ENCODE measurements at places on chromosomes 3 and 15.

GRCh38 chr3:108234387-108234957 lies 12.2 kb upstream of the IFT57 start:
- DNase-seq, result no peak

DNA sequence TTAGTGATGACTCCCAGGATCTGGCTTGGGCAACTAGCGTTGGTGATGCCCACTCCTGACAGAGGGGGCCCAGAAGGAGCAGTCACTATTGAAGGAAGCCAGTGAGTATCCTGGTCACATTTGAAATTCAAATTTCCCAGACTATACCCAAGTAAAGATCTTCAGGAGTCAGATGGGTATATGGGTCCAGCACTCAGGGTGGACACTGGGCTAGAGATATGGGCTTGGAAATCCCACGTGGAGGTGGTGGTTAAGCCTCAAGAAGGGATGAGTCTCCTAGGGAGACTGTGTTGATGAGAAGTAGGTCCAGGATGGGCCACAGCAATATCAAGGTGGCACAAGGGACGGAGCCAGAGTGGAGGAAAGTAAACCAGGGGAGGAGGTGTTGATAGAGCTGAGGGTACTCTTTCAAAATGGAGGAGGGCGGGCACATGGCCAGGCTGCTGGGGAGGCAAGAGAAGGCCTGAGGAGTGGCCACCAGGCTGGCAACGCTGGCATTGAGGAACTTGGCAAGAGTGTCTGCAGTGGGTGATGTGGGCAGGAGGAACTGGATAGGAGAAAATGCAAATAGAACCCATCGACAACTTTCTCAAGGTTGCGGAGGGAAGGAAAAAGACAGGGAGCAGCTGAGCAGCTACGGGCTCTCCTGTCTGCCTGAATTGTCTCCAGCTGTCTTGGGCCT lies 3.7 kb upstream of the SLCO2A1 start:
- DNase-seq, result no peak

DNA sequence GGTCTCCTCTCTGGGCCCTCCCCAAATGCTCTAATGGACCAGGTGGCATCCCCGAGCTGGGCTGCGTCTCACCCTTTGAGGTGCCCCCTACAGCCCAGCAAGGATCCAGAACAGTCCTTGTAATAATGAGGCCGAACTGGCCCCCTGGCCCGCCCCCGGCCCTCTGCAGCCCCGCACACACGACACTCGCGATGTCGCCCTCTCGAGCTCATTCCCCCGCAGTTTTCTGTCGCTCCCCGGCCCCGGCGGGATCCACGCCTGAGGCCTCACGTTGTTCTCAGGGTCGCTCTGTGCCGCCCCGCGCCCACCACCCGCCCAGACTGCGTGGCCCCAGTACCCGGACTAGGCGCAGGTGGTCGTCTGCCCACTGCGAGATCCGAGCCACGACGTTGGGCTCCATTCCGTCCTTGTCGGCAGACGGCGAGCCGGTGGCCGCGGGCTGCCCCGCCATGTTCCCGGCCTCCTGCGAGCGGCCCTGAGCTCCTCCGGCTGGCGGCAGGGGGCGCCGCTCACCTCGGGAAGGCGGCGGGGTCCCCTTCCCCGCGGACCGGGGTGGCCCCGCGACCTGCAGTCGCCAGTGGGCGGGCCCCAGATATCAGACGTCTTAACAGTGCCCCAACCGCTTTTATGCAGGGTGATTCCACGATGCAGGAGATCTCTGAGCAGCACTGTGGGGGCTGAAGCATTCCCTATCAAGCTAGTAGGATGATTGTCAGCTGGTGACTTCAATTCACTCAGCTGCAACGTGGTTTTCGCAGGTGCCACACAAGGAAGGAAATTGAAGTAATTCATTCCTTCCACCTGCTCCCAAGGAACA lies at the start of gene C3orf33:
Gene C3orf33, minus strand, starts transcription at position 477 of the 817 bp plus-strand sequence. Its CDS starts 26 bp downstream, at position 451.
- DNase-seq, result peak; percentile 90

GRCh38 chr15:42849836-42850235 lies 70.7 kb downstream of the TTBK2 start:
- DNase-seq, result no peak
